ENCODE measurements at places on chromosomes 3 and 15. TPM values are rescaled to one million over a fixed set of nuclear protein-coding genes. Genes with fewer than 3 reads are reported as not detected.

The ZNF654 gene
- 17.3 TPM for total RNA-seq

The ADAMTS7 gene
- 9.7 TPM for total RNA-seq

The HRG gene
- not detected for total RNA-seq

The SPINK8 gene
- total RNA-seq = not detected

The CADM2 gene
- under 0.01 TPM for total RNA-seq

The RAP2B gene
- total RNA-seq = 10.3 TPM

GRCh38 chr15:52280326-52281084 lies 15.1 kb downstream of the MYO5C start:
- DNase-seq = no peak

DNA sequence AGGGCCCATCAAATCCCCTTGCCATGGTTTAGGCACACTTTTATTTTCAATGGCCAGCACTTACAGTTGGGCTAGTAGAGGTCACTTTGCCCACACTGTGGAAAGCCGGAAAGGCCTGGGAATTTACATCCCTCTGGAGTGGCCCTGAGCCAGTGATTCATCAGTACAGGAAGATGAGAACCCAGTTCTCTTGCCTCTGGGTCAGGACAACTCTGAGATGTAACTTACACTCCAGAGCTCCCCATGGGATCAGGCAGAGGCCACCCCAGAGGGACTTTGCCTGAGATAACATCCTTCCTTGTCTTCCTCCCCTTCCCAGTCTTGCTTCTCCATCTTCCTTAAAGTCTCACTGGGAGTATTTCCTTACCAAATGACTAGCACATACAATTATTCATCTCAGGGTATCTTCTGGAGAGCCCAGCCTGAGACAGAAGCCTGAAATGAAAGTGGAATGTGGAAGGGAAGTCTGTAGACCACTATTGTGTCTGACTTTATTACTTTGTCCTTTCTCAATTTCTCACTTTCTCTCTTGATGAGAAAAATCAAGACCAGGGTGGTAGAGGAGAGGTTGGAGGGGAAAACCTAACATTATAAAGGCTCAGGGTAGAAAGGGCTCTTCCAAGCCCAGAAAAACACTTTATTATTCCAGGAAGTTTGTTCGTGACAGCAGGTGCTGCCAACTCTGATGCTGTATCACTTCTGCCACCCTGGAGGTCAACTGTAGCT lies 220.8 kb downstream of the ZNF621 start:
- peak; percentile 80 for DNase-seq

DNA sequence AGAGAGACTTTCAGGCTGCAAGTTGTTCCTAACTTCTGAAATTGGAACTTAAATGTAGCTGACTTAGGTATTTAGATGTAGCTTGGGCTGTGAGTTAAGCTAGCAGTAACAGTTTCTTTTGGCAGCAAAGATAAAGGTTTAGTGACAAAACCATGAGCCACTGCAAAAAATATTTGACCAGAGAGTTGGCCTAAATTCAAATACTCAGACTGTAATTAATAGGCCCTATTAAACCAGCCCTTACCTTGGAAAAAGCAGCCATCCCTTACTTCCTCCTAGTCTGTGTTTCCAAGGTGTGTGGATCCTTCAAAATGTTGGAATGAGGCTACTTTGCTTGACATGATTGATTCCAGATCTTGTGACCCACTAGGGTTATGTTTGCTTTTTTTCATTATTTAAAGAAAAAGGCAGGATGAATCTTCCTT lies 8.2 kb downstream of the TPM1 start:
- peak; percentile 60 for DNase-seq

- DNase-seq = no peak
These were observed 625.7 kb upstream of the LMCD1 start for GRCh38 chr3:7875925-7876324.
